ENCODE measurements at places on chromosomes 2 and 18. TPM values are rescaled to one million over a fixed set of nuclear protein-coding genes. Genes with fewer than 3 reads are reported as not detected.

DNA sequence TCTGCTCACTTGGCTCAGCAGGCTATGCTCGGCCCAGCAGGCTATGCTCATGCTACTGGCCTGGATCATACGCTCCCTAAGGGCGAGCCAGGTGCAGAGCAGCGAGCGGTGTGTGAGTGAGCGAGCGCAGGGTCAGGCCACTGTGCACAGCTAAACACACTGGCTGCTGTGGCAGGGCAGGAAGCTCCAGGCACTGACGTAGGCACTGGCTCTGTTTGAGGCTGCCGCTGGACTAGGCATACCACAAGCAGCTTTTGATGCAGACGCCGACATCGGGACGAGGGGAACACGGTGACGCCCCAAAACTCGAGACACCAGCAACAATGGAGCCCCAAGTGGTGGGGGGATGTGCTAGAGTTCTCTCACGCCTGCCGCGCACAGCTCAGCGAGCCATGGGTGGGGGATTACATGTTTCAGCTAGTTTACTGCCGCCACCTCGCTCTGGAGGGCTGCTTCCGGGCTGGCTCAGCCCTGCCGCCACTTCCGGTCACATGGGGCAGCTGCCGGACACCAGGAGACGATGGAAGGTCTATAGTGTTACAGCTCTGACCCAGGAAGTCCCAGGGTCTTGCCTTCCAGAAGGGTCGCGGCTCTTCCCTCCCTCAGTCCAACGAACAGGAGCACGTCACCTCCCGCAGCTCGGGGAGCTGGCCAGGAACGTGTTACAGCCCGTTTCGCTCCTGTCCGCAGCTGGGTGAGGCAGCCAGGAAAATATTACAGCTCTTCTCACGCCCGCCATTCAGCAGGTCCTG is 1176.9 kb upstream of the LRRTM1 start:
- H3K36me3 ChIP-seq, result no peaks in the 10 kb centered on the region
- H3K4me3 ChIP-seq, result no peak overlapping the region
- H3K4me1 ChIP-seq, result no peaks in the 10 kb centered on the region
- H3K27ac ChIP-seq, result no peak overlapping the region

DNA sequence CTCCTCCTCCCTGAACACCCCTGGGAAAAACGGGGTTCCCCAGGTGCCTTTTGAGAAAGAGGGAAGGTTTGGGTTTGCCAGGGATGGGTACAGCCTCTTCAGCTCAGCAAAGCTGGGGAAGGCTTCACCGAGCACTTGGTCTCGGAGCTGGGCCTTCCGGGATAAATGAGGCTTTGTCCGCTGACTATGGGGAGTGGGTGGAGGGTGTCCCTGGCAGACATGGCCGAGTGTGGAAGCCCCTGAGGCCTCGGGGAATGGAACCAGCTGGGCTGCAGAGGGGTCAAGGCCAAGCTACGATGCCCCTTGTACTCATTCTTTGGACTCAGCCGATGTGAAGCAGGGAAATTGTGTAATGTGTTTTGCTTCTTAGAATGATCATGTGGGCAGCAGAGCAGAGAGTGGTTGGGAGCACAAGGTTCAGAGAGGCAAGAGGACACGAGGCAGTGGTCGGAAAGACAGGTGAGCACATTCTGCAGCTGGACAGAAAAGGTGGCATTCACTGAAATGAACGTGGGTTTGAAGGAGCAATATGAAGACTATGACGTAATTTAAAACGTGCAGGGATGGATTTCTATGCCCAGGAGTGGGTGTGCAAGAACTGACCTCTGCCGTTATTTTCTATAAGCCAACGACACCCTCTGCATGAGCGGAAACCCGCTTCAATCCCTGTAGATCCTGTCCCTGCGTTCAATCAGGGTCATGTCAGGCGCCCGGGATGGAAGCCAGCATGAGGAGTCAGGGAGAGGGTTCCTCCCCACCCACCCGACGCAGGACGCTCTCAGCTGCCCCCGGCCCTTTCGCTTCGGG is 142.6 kb downstream of the PXDN start:
- H3K27ac ChIP-seq, result peak overlapping the region; percentile 76
- H3K4me1 ChIP-seq, result peaks cover 25% of the 10 kb centered on the region
- no peaks in the 10 kb centered on the region for H3K36me3 ChIP-seq
- H3K4me3 ChIP-seq, result no peak overlapping the region
- DNase-seq, result peak; percentile 79

- no peaks in the 10 kb centered on the region for H3K27me3 ChIP-seq
- H3K36me3 ChIP-seq, result no peaks in the 10 kb centered on the region
- H3K4me1 ChIP-seq, result peaks cover 3% of the 10 kb centered on the region
- no peak for DNase-seq
- H3K27ac ChIP-seq, result no peak overlapping the region
These were observed 89.7 kb downstream of the AFF3 start for GRCh38 chr2:100052650-100053049.

- H3K4me3 ChIP-seq, result no peak overlapping the region
- H3K36me3 ChIP-seq, result no peaks in the 10 kb centered on the region
- no peak for DNase-seq
- no peaks in the 10 kb centered on the region for H3K4me1 ChIP-seq
These were observed 9.3 kb downstream of the MRPL19 start for GRCh38 chr2:75655861-75656260.

DNA sequence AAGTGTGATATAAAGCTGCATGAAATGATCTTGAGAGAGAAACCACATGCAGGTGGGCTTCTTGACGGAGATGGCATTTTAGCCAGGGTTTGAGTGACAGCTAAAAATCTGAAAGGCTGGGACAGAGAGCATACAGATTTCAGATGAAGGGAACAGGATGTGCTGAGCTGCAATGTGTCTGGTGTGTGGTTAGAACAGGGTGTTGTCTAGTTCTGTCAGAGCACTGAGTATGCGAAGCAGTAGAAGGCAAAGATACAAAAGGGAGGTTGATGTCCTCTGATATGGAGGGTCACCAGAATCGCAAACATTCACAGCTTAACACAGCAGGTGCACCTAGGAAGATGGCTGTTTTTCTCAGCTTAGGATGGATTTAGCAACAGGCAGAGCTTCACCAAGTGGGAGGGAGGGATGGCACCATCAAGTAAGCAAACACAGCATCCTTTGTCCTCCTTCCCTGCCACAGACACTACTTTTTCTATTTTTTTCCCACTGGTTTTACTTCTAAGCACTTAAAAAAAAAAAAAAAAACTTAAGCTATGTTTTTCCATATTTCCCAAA is 182.5 kb downstream of the TMX3 start:
- no peaks in the 10 kb centered on the region for H3K36me3 ChIP-seq
- no peaks in the 10 kb centered on the region for H3K4me1 ChIP-seq
- H3K27ac ChIP-seq, result no peak overlapping the region
- DNase-seq, result no peak
- peaks cover 3% of the 10 kb centered on the region for H3K27me3 ChIP-seq

- H3K27ac ChIP-seq, result no peak overlapping the region
- H3K4me3 ChIP-seq, result no peak overlapping the region
- no peaks in the 10 kb centered on the region for H3K4me1 ChIP-seq
- DNase-seq, result no peak
- H3K27me3 ChIP-seq, result no peaks in the 10 kb centered on the region
- no peaks in the 10 kb centered on the region for H3K36me3 ChIP-seq
These were observed 568.2 kb downstream of the THSD7B start for GRCh38 chr2:137333386-137334165.

GRCh38 chr2:204571911-204572310 is 26.6 kb downstream of the PARD3B start:
- no peak for DNase-seq
- H3K4me1 ChIP-seq, result peaks cover 11% of the 10 kb centered on the region
- no peak overlapping the region for H3K27ac ChIP-seq
- H3K36me3 ChIP-seq, result no peaks in the 10 kb centered on the region
- no peaks in the 10 kb centered on the region for H3K27me3 ChIP-seq
- H3K4me3 ChIP-seq, result no peak overlapping the region

DNA sequence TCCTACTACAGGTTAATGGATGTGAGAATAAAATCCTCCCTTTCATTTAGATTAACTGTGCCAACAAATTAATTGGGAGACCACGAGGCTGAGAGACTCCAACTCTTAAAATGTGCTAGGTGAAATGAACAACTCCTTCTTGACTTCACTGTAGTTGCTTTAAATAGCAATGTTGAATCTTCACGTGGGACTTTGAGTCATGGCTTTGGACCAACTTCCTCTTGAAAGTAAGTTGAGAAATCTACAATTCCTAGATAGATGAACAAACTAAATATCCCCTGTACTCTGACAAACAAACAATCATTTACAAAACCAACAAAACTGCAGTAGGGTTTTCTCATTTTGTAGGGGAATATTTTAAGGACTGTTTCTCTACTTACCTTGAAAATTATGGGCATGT is 291.9 kb upstream of the SPRED2 start:
- H3K27me3 ChIP-seq, result no peaks in the 10 kb centered on the region
- H3K36me3 ChIP-seq, result no peaks in the 10 kb centered on the region
- no peaks in the 10 kb centered on the region for H3K4me1 ChIP-seq
- no peak overlapping the region for H3K27ac ChIP-seq
- DNase-seq, result no peak
- H3K4me3 ChIP-seq, result no peak overlapping the region

GRCh38 chr2:168175469-168175868 is 71.9 kb downstream of the STK39 start:
- no peaks in the 10 kb centered on the region for H3K36me3 ChIP-seq
- H3K4me1 ChIP-seq, result peaks cover 2% of the 10 kb centered on the region
- H3K4me3 ChIP-seq, result no peak overlapping the region
- H3K27me3 ChIP-seq, result no peaks in the 10 kb centered on the region
- no peak overlapping the region for H3K27ac ChIP-seq
- DNase-seq, result no peak

DNA sequence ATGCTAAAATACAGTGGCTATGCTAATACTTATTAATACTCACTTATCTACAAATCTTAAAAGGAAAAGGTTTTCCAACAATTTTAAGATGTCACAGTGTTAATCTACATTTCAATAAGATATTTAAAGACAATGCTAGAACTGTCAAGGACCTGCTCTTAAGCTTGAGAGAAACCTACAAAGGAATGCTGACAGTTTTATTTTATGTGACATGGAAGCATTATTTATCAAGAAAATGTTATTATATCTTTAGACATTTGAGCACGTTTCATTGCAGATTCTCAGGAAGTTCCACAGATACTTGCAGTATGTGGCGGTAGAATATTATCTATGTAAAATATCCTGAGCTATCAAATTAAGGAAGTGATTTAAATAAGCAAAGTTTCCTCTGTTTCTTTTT is 1255.7 kb upstream of the ZEB2 start:
- H3K4me3 ChIP-seq, result no peak overlapping the region
- DNase-seq, result no peak
- no peaks in the 10 kb centered on the region for H3K4me1 ChIP-seq

SLC25A12 gene
- polyA plus RNA-seq, result 21.6 TPM

GCG gene
- polyA plus RNA-seq, result not detected

HAAO gene
- polyA plus RNA-seq, result 6.2 TPM

IRS1 gene
- polyA plus RNA-seq, result 40.2 TPM

RALBP1 gene
- 31.7 TPM for polyA plus RNA-seq

HMSD gene
- polyA plus RNA-seq, result 0.02 TPM

Data from ovary (tissue), 10 donors.